Spinal cord (tissue), 10 donors: ENCODE measurements at places on chromosomes 5 and 9. TPM values are rescaled to one million over a fixed set of nuclear protein-coding genes. Genes with fewer than 3 reads are reported as not detected.

GRCh38 chr5:111408817-111409216, 103.5 kb downstream of the STARD4 start:
- DNase-seq, result no peak

- DNase-seq, result no peak
Measured at GRCh38 chr9:104950838-104951237, 22.9 kb upstream of the ABCA1 start.

ERMP1 gene
- 40.6 TPM for total RNA-seq

GRCh38 chr9:127107171-127107928, 15.1 kb downstream of the ANGPTL2 start:
- peak; percentile 43 for DNase-seq

DNA sequence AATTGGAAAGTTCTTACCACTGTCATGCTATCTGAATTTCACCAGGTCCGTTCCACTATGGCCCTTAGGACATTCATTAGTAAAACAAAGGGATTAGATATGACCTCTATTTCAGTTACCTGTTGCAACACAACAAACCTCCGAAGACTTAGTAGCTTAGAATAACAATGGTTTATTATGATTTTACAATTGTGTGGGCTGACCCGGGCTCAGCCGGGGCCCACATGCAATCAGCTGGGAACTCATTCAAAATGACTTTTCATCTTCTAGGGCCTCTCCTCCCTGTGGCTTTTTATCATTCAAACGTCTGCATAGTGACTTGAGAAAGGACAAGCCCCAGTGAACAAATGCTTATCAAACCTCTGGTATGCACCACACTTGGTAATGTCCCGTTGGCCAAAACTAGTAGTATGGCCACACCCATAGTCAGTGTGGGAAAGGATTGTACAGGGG, 2.3 kb upstream of the FBXW11 start:
- no peak for DNase-seq

DNA sequence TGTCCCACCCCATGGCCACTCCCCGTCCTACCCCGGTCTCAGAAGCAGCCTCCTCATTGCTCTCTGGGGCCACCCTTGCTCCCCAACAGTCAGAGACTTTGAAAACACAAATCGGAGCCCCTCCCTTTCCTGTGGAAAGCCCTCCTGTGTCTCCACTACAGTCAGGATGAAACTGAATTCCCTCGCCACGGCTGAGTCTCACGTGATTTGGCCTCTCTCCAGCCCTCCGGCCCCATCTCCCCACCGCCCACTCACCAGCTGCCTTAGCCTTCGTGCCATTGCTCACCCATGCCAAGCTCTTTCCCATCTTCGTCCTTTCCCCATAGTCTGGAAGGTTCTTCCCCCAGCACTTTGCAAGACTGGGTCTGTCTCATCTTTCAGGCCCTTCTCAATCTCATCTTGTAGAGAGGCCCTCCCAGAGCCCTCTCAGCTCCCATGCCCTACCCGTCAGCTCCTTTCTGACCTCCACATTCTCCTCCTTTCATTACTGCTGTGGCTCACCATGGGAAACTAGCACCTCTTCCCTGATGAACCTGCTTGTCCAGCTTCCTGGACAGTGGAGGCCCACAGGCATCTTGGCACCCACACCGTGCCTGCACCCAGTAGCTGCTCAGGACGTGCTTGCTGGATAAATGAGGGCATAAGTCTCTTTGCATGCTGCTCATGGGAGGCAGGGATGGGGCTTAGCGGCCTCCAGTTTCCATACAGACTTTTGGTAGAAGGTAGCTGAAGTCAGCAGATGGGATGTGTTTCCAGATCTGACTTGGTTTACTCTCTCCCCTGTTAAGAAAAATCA, 126.4 kb upstream of the COL5A1 start:
- no peak for DNase-seq

SARDH gene
- total RNA-seq, result 6.9 TPM

FGF18 gene
- total RNA-seq, result 2.3 TPM

CATSPER3 gene
- total RNA-seq, result 0.79 TPM

GRCh38 chr9:37986771-37987258, 82.2 kb downstream of the SHB start:
- no peak for DNase-seq
